Calu3 (cell line): ENCODE measurements at places on chromosomes 1 and 21. TPM values are rescaled to one million over a fixed set of nuclear protein-coding genes. Genes with fewer than 3 reads are reported as not detected.
A peak's percentile ranks its signal among the peaks of the same experiment; 100 is the strongest.

- H3K27me3 ChIP-seq: no peaks in the 10 kb centered on the region
- peak; percentile 30 for DNase-seq
- no peak overlapping the region for H3K4me3 ChIP-seq
- H3K4me1 ChIP-seq: peaks cover 36% of the 10 kb centered on the region
Observed at GRCh38 chr1:85282424-85282823, 6.0 kb upstream of the BCL10 start.

DNA sequence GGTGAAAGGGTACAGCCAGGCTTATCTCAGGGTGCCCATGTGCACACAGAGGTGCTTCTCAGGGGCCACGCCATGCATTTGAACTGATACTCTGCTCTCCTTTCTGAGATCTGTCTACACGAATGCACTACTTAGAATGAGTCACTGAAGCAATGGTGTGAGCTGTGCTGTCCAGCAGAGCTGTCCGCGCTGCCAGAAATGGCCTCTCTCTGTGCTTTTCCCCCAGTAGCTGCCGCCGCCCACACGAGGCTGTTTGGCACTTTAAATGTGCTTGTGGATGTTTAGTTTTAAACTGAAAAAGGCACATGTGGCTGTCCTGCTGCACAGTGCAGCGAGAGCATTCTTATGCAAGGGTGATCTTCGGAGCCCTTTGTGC, 87.1 kb upstream of the COL6A1 start:
- H3K27ac ChIP-seq: no peak overlapping the region
- peaks cover 56% of the 10 kb centered on the region for H3K27me3 ChIP-seq
- H3K4me1 ChIP-seq: no peaks in the 10 kb centered on the region
- no peak for DNase-seq

DNA sequence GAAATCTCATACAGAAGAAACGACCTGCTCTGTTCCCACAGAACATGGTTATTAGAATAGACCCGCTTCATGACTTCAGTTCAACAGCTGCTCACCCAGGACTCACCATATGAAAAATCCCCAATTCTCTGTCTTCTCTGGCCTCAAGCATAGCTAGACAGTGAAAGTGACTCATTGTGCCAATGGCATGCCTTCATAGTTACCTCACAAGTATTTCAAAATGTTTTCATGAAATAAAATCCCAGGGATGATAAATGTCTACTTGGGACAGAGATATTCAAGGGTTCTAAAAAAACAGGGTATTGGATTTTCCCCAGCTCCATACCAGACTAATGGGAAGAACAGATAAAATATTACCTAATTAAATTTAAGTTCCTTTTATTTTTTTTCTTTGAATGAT, 82.3 kb downstream of the NOTCH2 start:
- no peak overlapping the region for H3K4me3 ChIP-seq
- no peak overlapping the region for H3K27ac ChIP-seq
- H3K4me1 ChIP-seq: peaks cover 18% of the 10 kb centered on the region
- peaks cover 5% of the 10 kb centered on the region for H3K36me3 ChIP-seq
- H3K27me3 ChIP-seq: no peaks in the 10 kb centered on the region

GRCh38 chr1:167630568-167631385, 745 bp downstream of the RCSD1 start:
- H3K27ac ChIP-seq: no peak overlapping the region
- no peak for DNase-seq
- peaks cover 8% of the 10 kb centered on the region for H3K4me1 ChIP-seq
- H3K4me3 ChIP-seq: peak overlapping the region; percentile 34

Gene DMRTB1
- not detected in 2 replicates for total RNA-seq

GRCh38 chr1:171204296-171204695, 19.2 kb downstream of the FMO2 start:
- peaks cover 51% of the 10 kb centered on the region for H3K27me3 ChIP-seq
- no peak for DNase-seq
- no peaks in the 10 kb centered on the region for H3K4me1 ChIP-seq
- H3K36me3 ChIP-seq: no peaks in the 10 kb centered on the region
- no peak overlapping the region for H3K27ac ChIP-seq

- H3K36me3 ChIP-seq: no peaks in the 10 kb centered on the region
- peaks cover 8% of the 10 kb centered on the region for H3K4me1 ChIP-seq
- DNase-seq: no peak
- no peak overlapping the region for H3K4me3 ChIP-seq
- no peaks in the 10 kb centered on the region for H3K27me3 ChIP-seq
Observed at GRCh38 chr1:222896630-222897526, 82.0 kb downstream of the DISP1 start.

DNA sequence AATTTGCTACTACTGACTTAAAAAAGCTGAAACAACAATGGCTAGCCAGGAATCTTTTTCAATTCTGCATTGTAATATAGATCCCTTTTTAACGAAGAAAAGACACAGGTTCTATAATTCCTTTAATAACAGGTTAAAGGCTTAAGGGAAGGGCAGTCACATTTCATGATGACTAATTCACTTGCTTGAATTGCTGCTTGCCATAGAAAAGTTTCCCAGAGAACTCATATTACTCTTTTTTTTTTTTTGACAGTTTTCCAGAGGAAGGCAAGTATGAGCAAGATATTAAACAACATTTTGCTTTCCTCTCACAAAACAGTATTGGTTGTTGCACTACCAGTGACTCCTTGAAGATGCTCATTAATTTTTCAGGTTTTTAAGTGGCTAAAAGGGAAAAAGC, 60.9 kb downstream of the IL23R start:
- H3K27me3 ChIP-seq: peaks cover 25% of the 10 kb centered on the region
- peaks cover 8% of the 10 kb centered on the region for H3K4me1 ChIP-seq
- no peak overlapping the region for H3K4me3 ChIP-seq
- no peaks in the 10 kb centered on the region for H3K36me3 ChIP-seq
- DNase-seq: no peak

- no peaks in the 10 kb centered on the region for H3K36me3 ChIP-seq
- no peaks in the 10 kb centered on the region for H3K4me1 ChIP-seq
- no peak overlapping the region for H3K27ac ChIP-seq
- no peaks in the 10 kb centered on the region for H3K27me3 ChIP-seq
- no peak for DNase-seq
Observed at GRCh38 chr1:232403017-232403714, 226.8 kb downstream of the SIPA1L2 start.

Gene CCDC185
- 0.17 TPM in 1 of 2 replicates, not detected in the other for total RNA-seq

Gene GCSAML
- total RNA-seq: not detected in 2 replicates

Gene ANGPTL3
- not detected in 2 replicates for total RNA-seq

DNA sequence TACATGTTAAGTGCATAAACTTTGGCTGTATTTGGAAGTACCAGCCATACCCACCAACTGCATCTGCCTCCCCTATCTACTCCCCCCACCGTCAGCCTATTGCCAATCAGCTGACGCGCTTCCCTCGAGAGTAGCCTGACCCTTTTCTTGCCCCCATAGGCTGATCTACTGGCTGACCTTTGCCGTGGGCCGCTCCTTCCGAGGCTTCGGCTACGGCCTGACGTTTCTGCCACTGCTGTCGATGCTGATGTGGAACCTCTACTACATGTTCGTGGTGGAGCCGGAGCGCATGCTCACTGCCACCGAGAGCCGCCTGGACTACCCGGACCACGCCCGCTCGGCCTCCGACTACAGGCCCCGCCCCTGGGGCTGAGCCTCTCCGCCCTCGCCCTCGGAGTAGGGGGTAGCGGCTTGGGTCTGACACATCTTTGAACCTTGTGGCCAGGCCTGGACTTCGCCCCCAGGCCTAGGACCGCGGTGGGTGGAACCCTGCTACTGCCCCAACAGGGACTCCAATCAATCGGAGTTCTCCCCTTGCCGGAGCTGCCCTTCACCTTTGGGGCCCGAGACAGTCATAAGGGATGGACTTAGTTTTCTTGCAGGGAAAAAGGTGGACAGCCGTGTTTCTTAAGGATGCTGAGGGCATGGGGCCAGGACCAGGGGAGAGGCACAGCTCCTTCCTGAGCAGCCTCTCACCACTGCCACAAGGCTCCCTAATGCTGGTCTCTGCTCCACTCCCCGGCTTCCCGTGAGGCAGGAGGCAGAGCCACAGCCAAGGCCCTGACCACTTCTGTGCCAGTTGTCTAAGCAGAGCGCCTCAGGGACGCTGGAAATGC, 4.0 kb downstream of the GLMP start:
- DNase-seq: peak; percentile 92
- peak overlapping the region; percentile 76 for H3K4me3 ChIP-seq
- no peaks in the 10 kb centered on the region for H3K27me3 ChIP-seq
- peaks cover 31% of the 10 kb centered on the region for H3K36me3 ChIP-seq
